ENCODE measurements at places on chromosomes 3 and 15.

DNA sequence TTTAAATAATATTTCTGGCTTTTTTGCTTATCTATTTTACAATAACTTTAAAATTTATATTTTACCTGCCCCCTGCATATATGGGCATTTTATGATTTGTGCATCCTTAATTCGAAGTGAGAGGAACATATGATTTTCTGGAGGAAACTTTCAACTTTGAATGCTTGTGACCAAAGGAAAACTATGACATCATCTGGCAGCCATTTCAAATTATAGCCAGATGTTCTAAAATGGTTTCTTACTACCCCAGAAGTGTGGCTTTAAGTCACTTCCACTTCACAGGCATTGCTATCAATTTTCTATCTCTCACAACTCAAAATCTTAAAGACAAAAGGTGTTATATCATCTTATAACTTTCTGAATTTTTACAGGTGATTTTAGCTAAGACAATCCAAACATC lies 508.8 kb downstream of the RBMS3 start:
- DNase-seq, result no peak

DNA sequence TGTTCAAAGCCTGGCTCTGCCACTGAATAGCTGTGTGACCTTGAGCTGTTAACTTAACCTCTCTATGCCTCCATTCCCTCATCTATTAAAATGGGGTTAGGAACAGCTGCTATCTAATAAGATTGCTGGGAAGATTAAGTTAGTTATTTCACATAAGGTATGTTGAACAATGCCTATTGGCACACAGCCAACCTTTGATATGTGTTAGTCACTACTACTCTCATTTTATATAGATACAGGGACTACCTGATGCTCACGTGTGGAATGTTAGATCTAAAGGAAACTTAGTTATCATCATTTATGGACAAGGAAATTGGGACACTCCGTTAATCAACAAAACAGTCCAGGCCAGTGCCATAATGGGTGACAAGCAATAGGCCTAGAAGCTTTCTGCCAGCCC lies 332.4 kb upstream of the PPP2R3A start:
- DNase-seq, result no peak

DNA sequence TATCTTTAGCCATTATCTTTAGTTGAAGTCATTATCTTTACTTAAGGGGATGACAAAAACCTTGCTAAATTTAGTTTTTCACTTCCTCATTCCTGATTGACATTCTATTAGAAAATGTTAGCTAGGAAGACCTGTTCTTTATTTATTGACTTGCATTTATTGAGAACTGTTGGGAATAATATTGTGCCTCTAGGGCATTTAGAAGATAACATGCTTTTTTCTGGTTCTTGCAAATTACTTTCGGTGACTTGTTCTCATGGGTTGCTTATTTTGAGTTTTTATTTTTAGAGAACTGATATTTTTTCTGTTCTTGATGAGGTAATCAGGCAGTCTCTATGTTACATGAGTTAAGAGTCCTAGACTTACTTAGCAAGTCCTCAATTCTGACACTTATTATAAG lies 48.3 kb upstream of the CTDSPL start:
- DNase-seq, result no peak

GRCh38 chr3:197015790-197016736 lies 13.6 kb downstream of the MELTF start:
- DNase-seq, result no peak

GRCh38 chr3:8505621-8506020 lies 4.0 kb downstream of the LMCD1 start:
- no peak for DNase-seq

DNA sequence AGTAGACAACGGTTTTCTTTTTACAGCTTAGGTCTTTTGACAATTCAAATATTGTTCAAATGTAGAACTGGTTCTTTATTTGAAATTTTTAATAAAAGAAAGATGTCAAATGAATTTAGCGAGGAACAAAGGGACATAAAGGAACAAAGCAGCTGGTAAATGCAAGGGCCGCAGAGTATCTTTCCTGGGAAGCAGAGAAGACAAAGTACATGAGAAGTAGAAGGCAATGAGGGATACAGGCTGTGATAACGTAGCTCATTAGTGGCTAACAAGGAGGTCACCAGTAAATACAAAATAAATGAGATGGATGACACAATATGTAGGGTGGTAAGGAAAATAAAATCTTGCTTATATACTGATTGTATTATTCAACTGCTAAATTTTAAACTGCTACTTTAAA lies 762.8 kb downstream of the VGLL3 start:
- DNase-seq, result no peak

GRCh38 chr3:136595913-136596697 lies 156.1 kb downstream of the STAG1 start:
- no peak for DNase-seq

- DNase-seq, result no peak
Observed at GRCh38 chr3:98551754-98552153, 20.0 kb downstream of the GPR15 start.

DNA sequence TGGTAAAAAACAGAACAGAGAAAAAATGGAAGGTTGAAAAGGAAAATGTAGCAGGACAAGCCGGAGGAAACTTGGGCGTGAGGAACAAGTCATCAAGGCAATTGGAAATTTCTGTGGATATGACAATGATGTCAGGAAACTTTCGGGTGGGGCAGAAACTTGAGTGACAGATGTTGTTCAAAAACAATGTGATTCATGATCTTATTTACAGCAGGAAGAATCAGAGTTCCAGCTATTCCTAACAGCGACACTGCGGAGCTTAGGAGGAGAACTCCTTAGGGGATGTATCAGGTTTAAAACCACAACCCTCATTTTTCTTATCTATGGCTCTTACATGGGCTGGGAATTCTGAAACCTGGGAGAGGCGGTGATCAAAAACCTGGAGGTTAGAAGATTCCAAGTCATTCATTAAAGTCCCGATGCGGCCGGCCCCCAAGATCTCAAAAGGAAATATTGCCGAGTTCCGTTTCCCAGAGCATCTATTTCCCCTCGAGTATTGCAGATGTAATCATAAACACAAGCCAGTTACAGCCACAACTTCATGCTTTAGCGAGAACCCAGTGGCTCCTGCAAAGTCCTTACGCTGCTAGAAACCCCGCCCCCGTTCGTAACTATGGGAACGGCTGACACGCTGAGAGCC lies 659 bp upstream of the ARRDC4 start:
- no peak for DNase-seq

DNA sequence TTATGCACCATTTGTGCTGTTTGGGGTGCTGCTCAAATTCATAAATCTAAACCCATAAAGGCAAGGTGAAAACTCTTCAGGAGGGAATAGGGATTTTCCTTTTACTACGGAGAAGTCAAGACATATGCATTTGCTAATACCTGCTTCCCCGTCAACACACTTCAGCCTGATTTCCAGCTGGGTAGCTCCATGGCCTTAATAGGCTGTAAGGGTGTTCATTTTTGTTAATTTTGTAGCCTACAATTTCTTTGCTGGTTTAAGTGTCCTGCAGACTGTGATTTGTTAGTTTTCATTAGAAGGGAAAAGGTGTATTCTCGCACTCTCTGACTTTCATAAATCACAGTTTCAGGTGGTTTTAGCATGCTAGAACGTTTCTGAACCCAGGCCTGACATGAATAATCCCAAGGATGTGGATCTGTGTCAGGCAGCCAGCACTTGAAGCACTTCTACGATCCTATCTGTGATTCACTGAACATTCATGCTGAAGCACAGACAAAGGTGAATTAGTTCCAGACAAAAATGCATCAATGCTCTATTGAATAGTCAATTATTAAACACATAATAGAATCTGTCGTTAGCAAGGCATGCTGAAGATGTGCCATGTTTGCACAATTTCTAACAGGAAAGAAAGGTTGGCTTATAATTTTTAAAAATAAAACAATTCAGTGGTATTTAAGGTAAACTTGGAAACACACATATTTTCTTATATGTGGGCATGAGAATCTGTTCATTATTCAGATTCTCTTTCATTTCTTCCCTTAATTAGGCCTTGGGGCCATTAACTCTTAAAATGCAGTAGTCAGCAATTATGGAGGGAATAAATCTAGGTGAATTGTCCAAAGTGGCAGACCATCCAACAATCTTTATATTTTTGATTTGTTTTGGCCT lies 17.9 kb upstream of the NMNAT3 start:
- no peak for DNase-seq

DNA sequence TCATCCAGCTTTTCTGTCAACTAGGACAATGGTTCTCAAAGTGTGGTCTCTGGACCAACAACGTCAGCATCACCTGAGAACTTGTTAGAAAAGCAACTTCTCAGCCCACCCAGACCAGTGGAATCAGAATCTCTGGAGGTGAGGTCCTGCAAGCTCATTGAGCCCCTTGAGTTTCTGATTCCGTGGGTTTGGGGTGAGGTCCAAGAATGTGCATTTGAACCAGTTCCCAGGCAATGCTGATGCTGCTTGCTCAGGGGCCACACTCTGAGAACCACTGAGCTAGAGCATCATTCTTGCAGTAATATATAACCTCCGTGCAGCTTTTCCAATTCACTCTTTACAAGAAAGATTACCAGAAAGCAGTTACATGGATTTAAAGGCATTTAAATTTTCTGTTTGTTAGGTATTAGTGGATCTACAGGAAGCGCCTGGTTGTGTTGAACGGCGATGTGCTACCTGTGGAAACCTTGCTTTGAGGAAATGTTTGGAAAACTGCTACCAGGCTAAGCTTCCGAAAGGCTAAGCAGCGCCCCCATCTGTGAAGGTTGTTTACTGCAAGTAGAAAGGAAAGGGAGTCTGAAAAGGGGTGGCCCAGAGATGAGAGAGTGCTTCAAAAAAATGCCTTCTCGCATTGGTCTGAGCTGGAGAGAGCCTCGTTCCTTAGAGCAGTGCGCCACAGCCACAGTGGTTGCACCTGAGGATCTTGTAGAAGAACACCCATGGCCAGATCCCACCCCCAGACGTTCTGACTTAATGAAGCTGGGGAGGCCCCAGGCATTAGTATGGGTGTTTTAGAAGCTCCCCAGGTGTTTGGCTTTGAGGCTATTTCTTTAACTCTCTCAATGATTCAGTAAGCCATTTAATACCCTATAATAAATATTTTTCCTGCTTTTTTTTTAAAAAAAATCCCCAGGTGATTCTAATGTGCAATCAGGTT lies 50.0 kb downstream of the RLBP1 start:
- peak; percentile 2 for DNase-seq

GRCh38 chr3:30181178-30181465 lies 425.3 kb upstream of the TGFBR2 start:
- DNase-seq, result no peak

DNA sequence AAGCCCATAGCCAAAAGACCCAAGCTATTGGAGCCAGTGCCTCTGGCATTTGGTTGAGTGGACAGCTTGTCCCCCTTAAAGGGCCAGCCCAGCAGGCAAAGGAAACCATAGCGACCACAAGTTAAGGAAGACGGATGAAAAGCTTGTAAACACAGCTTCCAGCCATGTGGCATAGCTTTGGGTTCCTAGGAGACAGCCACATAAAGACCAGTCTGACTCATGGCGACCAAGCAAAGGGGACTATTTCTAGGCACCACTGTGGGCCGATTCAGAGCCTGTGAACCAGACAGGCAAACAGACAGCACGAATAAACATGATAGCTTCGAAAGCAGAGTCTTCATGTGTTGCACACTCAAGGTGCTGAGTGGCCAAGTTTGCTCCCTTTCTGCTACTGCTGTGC lies 30.5 kb upstream of the SRGAP3 start:
- DNase-seq, result no peak

DNA sequence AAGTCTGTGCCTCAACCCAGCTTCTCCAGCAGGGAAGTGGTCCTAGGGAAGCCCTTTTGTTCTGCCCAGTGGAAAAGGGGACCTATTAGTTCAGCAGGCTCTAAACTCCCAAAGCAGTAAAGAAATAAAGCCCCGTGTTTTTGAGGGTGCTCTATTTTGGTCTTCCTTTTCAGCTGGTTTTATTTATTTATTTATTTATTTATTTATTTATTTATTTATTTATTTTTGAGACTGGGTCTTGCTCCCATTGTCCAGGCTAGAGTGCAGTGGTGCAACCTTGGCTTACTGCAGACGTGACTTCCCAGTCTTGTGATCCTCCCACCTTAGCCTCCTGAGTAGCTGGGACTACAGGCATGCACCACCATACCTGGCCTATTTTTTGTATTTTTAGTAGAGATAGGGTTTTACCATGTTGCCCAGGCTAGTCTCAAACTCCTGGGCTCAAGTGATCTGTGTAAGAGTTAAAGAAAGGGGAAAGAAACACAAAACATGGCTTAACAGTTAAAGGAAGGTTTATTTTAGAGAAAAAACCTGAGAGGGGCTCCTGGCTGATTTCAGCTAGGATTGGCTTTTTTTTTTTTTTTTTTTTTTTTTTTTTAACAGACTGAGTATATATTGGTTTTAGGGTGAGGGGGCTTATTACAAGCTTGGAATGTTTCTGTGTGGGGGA lies 154.6 kb downstream of the CLSTN2 start:
- DNase-seq, result no peak

GRCh38 chr15:60424006-60424405 lies 26.2 kb upstream of the ANXA2 start:
- no peak for DNase-seq

DNA sequence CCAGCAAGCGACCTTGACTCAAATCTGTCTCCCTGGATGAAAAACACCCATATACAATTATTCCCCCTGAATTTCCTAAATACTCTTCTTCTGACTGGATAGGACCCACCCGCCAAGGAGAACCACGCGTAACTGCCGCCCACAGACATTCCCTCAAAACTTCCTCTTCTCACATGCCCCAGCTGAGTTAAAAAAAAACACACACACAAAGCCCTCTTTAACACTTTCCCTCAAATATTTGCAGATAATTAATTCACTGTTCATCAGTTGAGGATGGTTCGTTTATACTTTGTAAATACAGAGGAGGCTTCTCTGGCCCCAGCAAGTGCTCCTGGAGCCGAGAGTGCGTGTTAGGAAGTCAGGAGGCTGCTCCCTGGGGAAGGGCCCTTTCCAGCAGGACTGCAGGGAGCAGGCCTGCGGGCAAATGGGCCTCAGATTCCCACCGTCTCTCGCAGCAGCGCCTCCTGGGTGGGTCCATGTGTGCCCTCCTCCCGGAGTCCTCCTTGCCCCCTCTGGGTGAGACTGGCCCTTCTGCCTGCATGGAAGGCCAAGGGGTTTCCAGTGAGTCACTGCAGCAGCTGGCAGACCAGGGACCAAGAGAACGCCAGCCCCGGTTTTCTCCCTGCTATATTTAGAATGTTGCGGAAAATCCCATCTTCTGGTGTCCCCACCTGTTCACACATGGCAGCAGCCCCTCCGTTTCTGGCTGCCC lies 46.8 kb downstream of the MGLL start:
- DNase-seq, result no peak

Data from stimulated activated CD4-positive, alpha-beta T cell treated with anti-CD3 and anti-CD28 coated beads, Interleukin-4, amount 100 ng/mL, for 4 hours (primary cell).